ENCODE measurements at places on chromosomes 1 and 21. TPM values are rescaled to one million over a fixed set of nuclear protein-coding genes. Genes with fewer than 3 reads are reported as not detected.

GRCh38 chr21:38385427-38386175, 112.7 kb downstream of the ERG start:
- no peak for DNase-seq

GRCh38 chr1:229896861-229897260, 170.2 kb upstream of the GALNT2 start:
- no peak for DNase-seq

- no peak for DNase-seq
These were observed 35.8 kb downstream of the CELF3 start for GRCh38 chr1:151680826-151681225.

DNA sequence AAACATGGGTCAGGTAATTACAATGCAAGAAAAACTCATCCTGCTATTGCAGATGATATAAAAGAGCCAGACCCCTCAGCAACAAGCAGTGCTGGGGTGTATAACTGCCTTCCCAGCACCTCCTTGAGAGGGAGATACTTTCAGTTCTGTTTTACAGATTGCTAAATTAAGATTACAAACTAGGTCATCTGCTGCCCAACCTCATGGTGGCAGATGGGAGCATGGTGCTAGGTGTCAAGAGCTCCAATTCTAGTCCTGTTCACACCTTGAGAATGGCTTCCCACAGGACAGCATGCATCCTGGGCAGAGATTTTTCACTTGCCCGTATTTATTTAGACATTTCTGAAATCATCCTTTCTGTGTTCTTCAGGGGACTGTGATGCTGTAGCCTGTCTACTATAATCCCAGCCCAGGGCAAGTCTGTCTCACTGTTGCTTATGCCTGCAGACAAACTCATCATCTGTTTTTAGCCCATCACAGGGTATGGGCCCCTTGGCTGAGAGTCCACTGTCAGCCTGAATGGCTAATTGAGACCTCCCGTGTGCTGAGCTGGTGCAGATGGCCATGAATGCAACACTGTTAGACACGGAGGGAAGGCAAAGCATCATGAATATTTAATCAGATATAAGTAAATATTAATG, 40.2 kb upstream of the PBX1 start:
- no peak for DNase-seq

The AMPD1 gene
- total RNA-seq, result not detected

Data from mucosa of gallbladder (tissue), 1 donor.